ENCODE measurements at places on chromosomes 5 and 9. TPM values are rescaled to one million over a fixed set of nuclear protein-coding genes. Genes with fewer than 3 reads are reported as not detected.

GRCh38 chr5:135135530-135136226, 101.7 kb upstream of the PITX1 start:
- DNase-seq, result no peak

GRCh38 chr5:116454417-116454927, 120.2 kb downstream of the SEMA6A start:
- no peak for DNase-seq

GRCh38 chr5:32290922-32291321, 21.8 kb downstream of the MTMR12 start:
- DNase-seq, result no peak

- no peak for DNase-seq
Observed at GRCh38 chr9:134007150-134007549, 15.0 kb upstream of the VAV2 start.

- no peak for DNase-seq
Observed at GRCh38 chr9:21710548-21711191, 91.8 kb upstream of the MTAP start.

DNA sequence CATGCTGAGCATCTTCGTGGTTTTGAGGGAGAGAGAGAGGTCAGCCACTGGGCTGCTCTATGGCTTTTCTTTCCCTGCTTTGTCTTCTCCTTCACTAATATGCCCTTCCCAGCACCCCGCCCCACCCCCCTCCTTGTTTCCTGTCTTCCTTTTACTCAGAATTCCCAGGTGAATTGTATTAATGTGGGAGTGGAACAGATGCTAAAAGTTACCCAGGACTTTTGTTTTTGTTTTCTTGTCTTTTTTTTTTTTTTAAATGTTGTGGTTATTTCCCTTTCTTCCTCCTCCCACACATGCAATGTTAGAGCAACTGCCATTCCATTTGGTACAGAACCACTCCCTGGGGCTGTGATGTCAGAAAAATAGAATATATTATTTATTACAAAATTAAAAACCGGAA, 442.7 kb upstream of the CD180 start:
- no peak for DNase-seq

The OSMR gene
- total RNA-seq, result 27.2 TPM

The PKD2L2 gene
- not detected for total RNA-seq

The COL5A1 gene
- 167 TPM for total RNA-seq
